ENCODE measurements at places on chromosomes 2 and 18. TPM values are rescaled to one million over a fixed set of nuclear protein-coding genes. Genes with fewer than 3 reads are reported as not detected.

EVX2 gene
- total RNA-seq, result not detected

ZNF521 gene
- total RNA-seq, result 6.4 TPM

DNAJC5G gene
- not detected for total RNA-seq

DNA sequence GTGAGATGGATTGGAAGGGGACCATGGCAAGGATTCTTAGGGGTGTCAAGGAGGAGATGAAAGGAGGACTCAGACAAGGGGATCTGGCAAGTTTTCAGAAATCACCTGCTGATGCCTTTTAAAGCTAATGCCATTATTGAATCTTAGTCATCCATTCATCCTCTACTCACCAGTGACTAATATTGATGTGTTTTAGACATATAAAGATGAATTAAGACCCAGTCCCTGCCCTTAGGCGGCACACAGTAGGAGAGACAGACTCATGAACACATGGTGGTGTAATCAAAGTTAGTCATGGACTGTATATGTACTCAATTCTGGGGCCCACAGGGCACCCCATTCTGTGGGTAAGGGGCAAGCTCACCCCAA is 56.5 kb upstream of the ATL2 start:
- no peak for DNase-seq
- peaks cover 8% of the 10 kb centered on the region for H3K4me1 ChIP-seq
- H3K27me3 ChIP-seq, result no peaks in the 10 kb centered on the region
- H3K4me3 ChIP-seq, result no peak overlapping the region
- no peaks in the 10 kb centered on the region for H3K36me3 ChIP-seq

DNA sequence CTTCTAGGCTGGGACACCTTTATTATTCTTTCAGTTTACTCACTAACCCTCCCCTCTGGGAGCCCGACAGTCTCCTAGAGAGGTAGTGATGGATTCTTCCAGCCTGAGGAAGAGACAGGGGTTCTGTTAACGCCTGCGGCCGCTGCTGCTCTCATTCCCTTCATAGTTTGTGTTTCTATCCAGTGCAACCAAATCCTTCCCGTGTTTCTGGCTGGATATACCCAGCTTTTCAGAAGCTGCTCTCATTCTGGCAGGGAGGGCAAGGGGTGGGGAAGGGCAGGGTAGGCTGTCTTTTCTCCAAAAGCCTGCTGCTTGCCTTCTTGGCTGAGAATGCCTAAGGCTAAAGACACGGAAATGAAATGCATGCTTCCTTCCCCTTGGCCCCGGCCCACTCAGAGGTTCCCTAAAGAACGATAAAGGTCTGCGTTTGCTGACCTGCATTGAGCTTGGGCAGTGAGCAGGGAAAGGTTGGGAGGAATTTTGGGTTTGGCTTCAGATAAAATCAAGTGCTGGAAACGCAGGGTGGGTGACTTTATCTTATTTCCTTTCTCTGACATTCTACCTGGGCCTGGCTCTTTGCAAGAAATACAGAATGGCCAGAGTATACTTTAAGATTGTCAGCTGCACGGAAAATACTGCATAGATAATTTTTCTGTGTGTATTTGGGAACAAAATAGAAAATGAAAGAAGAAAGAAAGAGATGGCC is 390.9 kb downstream of the NBAS start:
- peak overlapping the region; percentile 60 for H3K27ac ChIP-seq
- H3K27me3 ChIP-seq, result no peaks in the 10 kb centered on the region
- peak overlapping the region; percentile 4 for H3K4me3 ChIP-seq

DNA sequence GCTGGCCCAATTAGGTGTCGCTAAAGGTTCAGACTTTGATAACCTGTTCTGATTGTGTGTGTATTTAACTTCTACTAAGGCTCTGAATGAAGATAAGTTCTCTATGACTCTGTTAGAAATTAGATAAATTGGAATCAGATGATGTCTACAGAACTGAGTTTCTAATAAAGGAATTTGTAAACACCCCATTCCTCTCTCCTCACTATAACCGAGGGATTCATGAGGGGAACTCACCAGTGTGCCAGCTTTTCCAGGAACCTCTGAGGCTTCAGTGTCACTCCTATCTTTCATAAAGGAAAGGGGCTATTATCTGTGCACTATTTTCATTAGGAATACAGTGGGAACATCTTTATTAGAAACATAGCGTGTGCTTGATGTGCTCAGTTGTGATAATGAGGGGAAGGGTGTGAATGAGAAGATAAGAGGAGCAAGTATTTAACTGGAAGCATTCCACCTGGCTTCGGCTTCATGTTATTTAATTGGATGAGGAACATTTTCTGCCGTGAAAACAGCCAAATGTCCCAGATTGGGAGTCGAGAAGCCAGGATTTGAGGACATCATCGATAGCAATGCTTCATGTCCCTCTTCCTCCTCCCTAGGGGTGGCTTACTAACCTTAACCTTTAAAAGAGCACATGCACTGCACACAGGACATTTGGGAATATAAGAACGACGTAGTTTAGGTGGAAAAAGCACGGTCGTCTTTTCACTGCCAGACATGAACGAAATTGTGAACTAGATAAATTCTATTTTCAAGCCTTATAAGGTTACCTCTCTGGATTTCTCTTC is 84.8 kb upstream of the TCF4 start:
- no peaks in the 10 kb centered on the region for H3K36me3 ChIP-seq
- peak overlapping the region; percentile 20 for H3K27ac ChIP-seq
- H3K27me3 ChIP-seq, result no peaks in the 10 kb centered on the region
- no peak for DNase-seq

DNA sequence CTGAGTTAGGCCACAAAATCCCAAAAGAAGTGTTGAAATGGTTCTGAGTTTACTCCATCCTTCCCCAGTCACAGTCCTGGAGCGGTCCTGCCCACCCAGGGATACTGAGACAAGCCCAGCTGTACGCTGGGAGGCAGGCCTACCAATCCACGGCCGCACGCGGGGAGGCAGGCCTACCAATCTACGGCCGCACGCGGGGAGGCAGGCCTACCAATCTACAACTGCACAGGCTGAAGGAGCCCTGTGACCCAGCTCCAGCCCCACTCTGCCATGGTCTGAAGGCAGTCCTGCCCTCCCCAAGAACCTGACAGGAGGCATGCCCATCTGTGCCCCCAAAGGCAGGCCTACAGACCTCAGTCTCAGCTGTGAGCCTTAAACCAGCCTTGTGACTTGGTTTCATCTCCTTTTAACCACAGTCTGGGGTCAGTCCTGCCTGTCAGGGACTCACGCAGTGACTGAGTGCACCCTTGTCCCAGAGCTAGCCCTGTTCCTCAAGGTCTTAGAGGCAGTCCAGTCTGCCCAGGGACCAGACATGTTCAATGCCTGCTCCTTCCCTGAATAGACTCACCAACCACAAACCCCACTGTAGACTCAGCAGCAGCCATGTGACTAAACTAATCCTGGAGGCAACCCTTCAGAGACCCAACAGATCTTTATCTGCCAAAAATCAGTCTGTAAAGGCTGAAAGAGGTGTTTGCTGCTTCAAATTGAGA is 36.8 kb downstream of the GPC1 start:
- H3K27me3 ChIP-seq, result no peaks in the 10 kb centered on the region
- H3K27ac ChIP-seq, result no peak overlapping the region
- H3K4me1 ChIP-seq, result peaks cover 8% of the 10 kb centered on the region
- H3K36me3 ChIP-seq, result no peaks in the 10 kb centered on the region
- DNase-seq, result no peak
- no peak overlapping the region for H3K4me3 ChIP-seq

DNA sequence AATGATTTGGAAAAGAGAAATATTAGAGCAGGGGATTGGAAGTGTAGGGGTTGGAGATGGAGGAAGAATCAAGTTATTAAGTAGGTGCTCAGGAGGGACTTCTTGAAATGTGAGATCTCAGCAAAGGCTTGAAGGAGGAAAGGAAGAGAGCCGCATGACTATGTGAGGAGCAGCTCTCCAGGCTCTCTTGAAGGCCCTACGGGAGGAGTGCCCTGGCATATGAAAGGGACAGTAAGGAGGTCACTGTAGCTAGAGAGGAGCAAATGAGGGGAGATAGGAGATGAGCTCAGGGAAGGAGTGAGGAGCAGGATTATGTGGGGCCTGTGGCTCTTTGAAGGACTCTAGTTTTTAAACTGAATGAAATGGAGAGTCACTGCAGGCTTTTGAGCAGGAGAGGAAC is 181.1 kb upstream of the NABP1 start:
- no peaks in the 10 kb centered on the region for H3K27me3 ChIP-seq
- no peak overlapping the region for H3K27ac ChIP-seq
- DNase-seq, result no peak
- no peak overlapping the region for H3K4me3 ChIP-seq
- H3K4me1 ChIP-seq, result peaks cover 20% of the 10 kb centered on the region
